Iris pigment epithelial cell (primary cell): ENCODE measurements at places on chromosomes 4 and X.

- DNase-seq = peak; percentile 64
Measured at GRCh38 chr4:183349673-183350072, 27.4 kb upstream of the CLDN24 start.

DNA sequence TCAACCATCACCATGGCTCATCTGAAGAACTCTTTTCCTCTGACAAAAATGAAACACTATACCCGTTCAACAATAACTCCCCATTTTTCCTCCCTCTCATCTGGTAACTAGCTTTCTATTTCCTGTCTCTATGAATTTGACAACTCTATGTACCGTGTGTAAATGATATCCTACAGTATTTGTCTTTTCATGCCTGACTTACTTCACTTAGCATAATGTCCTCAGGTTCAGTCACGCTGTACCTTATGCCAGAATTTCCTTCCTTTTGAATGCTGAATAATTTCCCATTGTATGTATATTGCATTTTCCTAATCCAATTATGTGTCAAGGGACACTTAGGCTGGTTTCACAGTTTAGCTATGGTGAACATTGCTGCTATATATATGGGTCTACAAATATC lies 18.2 kb downstream of the MAGEA9 start:
- DNase-seq = no peak

- DNase-seq = peak; percentile 76
Measured at GRCh38 chr4:177573507-177573906, 131.3 kb upstream of the AGA start.

DNA sequence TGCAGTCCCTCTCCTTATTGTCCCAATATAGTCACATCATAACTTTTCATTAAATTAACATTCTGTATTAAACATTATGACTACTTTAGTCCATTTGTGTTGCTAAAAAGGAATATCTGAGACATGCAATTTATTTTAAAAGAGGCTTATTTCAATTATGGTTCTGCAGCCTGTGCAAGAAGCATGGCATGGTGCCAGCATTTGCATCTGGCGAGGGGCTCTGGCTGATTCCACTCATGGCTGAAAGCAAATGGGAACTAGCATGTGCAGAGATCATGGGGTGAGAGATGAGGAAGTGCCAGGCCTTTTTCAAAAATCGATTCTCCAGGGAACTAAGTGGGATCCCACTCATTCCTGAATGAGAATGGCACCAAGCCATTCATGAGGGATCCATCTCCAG lies 476.3 kb upstream of the RPS6KA3 start:
- DNase-seq = no peak

DNA sequence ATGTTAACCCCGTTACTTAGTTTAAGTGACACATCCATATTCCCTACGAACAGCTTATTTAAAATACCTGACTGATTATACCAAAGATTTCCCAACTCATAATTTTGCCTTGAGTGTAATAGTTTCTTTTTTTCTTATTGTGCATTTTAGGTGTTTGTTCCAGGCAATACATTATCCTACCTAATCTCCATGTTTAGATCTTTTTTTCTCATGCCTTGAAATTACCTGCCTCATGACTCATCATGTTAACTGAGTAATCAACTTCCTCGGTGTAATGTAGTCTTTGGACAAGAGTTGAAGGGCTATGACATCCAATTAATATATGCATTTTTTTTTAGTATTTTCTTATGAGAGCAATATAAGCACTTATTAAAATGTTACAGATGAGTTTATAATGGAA lies 228.7 kb upstream of the ANKRD50 start:
- DNase-seq = peak; percentile 46

GRCh38 chr4:52841682-52842456 lies 20.2 kb upstream of the RASL11B start:
- DNase-seq = no peak
